ENCODE measurements at places on chromosomes 3 and 15.

DNA sequence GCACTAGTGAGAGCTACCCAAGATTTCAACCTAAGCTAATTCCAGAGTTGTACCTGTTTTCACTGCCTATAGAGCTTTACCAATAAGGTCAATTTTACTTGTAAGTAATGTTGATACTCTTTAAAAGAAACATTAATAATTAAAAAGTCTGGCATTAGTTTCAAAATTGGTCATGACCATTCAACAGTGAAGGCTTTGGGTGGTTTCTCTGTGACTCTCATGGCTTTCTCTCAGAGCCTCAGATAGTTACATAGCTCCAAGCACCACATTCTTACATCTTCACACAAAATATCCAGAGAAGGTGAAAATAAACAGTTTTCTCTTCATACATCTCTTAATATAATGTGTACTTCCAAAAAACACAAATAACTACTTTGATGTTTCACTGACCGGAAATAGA lies 61.5 kb upstream of the TCF12 start:
- no peak for DNase-seq

DNA sequence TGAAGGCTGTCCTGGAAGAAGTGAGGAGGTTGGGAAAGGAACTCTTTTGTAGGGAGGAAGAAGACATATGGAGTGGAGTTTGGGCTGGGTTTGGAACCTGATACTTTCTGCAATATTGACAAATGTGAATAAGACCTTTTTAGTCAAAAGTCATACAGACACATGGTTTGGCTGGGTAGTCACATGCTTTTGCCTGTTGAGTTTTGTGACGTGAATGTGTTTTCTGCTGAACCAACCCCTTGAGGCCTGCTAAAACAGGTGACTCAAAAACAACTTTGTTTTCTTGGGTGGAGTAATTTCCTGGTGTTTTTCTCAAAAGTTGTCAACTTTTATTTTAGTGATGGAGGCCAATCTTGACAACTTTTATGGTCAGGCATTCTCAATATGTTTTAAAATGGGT lies 39.4 kb upstream of the CCR4 start:
- DNase-seq: no peak

DNA sequence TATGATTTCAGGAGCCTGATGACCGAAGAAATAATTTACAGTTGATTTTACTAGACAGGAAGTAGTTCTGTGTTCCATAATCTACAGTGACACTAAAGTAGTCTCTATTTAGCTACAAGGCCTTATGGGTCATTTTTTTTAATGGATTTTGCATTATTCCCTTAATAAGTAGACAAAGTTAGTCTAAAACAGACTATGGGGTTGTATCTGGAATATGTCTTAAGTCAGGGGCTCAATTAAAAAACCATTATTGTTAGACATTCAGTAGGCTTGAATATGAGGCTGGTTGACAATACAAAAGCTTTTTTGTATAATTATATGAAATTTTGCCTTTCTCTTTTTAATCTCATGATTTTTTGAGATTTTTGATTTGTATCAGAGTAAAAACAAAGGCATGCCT lies 820.0 kb upstream of the SEMA6D start:
- DNase-seq: no peak

DNA sequence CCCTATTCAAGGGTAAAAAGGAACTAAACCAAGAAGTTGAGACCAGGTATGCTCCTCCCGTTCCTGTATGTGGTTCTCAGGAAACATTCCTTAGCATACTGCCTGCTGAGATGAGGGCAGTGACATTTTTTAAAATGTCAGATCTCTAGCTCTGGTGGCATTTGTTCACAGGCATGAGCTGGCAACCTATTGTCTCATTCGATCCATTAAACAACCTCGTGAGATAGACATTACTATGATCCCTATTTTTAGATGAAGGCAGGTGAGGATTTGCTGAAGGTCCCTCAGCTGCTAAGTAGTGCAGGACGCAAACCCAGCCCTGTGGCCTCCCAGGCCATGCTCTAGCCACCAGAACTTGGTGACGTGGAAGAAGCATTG lies 74.9 kb downstream of the SIDT1 start:
- no peak for DNase-seq

- peak; percentile 54 for DNase-seq
These were observed 5.8 kb upstream of the TATDN2 start for GRCh38 chr3:10242182-10243065.

DNA sequence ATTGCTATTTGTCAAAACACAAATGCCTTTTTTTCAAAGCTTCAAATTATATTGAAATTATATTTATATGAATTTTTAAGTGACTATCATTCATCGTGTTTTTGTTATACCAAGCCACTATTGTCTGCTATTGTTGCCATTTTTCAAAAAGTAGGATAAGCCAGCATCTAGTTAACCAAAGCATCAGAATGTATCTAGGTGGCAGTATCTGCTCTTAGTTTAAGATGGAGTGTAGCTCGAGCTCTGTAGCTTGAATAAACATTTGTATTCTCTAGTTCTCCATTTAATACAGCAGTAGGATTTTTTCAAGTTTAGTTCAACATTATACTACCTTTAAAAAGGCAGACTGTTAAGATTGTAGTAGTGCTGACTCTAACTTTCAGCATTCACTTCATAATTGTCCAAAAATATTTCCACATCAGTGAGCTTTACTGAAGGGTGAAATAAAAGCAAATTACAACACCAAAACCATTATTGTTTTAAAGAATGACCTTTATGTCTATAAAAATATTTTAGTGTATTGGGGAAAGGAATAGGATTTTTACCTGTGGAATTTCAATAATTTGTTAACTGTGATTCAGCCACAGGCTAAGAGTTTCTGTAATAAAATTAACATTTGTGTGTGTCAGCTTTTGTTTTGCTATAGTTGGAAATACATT lies 19.6 kb upstream of the C15orf61 start:
- DNase-seq: no peak

- no peak for DNase-seq
These were observed 122.7 kb upstream of the MNS1 start for GRCh38 chr15:56587686-56588085.

DNA sequence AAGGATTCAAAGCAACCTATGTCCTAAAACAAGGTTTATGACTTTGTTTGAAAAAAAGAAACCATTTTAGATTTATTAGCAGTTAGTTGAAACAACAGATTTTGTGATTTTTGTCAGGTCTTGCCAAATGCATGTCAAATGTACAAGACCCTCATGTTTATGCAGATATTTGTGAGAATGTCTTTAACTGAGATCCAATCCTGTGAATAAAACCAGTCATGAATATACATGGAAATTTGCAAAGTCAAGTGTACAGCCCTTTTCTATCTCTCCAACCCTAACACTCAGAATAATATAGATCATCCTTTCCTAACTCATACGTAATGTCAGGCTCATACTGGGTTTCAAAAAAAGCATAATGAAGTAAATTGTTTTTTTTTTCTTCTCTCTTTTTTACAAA lies 76.4 kb downstream of the DUT start:
- DNase-seq: no peak

DNA sequence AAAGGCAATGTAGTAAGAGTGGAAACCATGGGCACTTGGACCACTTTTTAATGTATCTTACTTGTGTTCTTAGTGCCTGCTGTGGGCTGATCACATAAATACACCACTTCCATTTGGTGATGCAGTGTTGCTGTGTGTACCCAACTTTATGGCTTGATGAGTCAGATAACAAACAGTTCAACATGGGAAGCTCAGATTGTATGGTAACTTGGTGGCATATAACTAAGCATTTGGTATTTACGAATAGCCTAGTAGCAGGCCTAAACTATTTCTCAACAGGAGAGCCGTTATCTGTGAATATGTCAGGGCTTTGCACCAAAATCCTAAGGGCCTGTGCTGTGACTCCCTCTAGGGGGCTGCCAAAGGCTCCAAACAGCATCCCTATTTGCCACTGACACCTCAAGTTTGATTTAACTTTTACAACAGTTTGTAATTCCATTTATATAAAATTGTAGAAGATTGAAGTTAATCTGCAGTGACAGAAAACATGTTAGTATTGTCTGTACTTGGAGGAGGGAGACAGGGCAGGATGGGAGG lies 640.4 kb upstream of the CADM2 start:
- DNase-seq: no peak

DNA sequence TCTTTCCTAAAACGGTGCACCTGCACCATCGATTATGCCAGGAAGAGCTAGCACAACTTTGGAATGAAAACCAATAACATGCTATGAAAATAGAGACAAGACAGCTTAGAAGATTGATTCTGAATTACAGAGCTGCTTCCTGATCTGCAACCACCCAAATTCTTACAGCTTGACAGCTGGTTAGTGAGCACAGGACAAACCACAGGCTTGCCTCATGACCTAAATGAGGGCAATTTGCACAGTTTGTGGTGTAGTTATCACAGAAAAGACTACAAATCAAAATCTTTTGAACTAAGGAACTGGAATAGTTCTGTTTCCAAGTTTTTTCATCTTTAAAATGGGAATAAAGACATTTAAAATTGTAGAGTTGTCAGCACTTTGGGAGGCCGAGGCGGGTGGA lies 533.5 kb downstream of the NAALADL2 start:
- no peak for DNase-seq

GRCh38 chr3:46648096-46648495 lies 35.8 kb downstream of the FAM240A start:
- DNase-seq: no peak

- DNase-seq: no peak
These were observed 207.2 kb upstream of the GBE1 start for GRCh38 chr3:81968658-81969057.

Measured in activated naive CD4-positive, alpha-beta T cell (primary cell).